ENCODE measurements at places on chromosomes 3 and 15. TPM values are rescaled to one million over a fixed set of nuclear protein-coding genes. Genes with fewer than 3 reads are reported as not detected.
A peak's percentile ranks its signal among the peaks of the same experiment; 100 is the strongest.

Gene SHC4
- 0.32 TPM for total RNA-seq

Gene ZNF662
- 9.6 TPM for total RNA-seq

Gene PLSCR4
- total RNA-seq = 84.1 TPM

Gene TRIM42
- not detected for total RNA-seq

DNA sequence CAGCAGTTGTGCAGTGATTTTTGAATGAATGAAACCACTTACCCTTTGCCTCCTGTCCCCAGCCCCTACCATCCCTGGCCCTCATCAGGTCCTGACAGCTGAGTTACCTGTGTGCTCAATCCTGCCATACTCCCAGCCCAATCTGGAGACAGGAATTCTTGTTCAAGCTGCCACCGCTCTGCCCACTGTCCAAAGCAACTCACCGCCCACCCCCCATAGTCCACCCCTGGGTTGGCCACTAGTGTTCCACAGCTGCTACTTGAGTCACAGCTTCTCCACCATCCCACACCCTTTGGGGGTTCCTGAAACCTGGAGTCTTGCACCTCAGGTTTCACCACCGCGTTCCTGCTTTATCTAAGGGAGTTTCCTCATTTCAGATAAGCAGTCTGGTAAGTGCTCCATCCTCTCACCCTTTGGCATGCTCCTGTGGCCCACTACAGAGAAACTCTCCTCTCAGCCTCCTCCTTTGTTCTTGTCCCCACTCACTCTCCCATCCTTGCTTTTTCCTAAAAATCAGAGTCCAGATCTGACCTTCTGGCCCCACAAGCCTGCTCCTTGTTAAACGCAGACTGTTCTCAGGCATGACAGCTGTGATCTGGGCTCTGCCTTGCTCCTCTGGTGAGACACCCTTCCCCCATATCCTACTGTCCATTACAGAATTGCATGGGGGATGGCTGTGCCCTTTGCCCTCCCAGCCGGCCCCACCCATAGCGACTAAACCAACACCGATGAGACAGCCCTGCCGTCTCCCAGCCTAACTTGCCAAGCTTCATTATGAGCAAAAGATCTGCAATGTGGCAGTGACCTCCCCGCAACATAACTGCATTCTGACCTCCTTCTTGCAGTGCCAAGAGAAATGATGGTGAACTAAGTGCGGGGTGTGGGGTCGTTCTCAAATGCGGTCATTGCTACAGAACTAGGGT lies 50.0 kb downstream of the CYP19A1 start:
- no peaks in the 10 kb centered on the region for H3K36me3 ChIP-seq
- H3K4me3 ChIP-seq = no peak overlapping the region
- no peaks in the 10 kb centered on the region for H3K27me3 ChIP-seq
- no peaks in the 10 kb centered on the region for H3K4me1 ChIP-seq

DNA sequence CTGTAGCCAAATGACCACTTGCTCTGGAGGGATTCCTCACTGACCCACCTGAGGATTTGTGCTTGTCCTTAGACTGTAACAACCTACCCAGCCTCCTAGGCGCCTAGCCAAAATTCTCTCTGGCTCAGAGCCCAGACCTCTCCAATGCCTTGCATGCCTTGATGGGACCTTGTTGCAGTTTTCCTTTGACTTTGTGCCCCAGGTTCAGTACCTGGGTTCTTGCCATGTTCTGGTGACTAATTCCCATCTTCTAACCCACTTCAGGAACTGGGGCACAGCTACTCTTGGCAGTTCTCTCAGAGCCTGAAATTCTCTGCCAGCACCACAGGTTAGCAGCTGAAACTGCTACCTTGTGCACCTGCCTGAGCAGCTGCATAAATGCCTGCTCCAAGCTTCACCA lies 27.0 kb upstream of the UBE3A start:
- peak; percentile 81 for DNase-seq
- no peak overlapping the region for H3K4me3 ChIP-seq
- H3K36me3 ChIP-seq = no peaks in the 10 kb centered on the region
- no peak overlapping the region for H3K27ac ChIP-seq
- H3K27me3 ChIP-seq = no peaks in the 10 kb centered on the region

GRCh38 chr3:130384476-130385025 lies 39.1 kb downstream of the COL6A5 start:
- H3K4me1 ChIP-seq = no peaks in the 10 kb centered on the region
- H3K27ac ChIP-seq = no peak overlapping the region

DNA sequence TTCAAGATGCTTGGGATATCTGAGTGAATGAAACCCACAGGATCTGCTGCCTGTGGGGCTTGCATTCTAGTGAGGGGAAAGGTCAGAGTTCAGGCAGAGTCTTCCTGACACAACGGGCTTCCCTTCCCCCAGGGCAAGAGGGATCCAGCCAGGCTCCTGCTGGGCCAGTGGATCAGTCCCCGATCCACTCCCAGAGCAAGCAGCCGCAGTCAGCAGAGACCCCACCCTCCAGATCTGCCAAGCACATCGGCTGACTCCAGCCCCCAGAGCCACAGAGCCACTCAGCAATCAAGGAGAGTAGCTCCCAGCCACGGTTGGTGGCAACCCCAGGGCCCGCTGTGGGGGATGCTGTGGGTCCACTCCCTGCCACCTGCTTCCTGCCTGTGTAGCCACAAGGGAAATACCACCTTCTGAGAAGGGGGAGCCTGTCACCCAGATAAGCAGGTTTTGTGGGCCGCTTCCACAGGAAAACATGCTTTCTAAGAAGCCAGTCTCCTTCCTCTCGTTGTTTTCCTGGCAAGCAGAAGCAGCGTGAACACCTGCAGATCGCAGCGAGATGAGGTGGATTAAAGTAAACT lies 44.9 kb downstream of the CPN2 start:
- H3K4me3 ChIP-seq = no peak overlapping the region
- H3K27me3 ChIP-seq = no peaks in the 10 kb centered on the region
- DNase-seq = peak; percentile 53
- H3K4me1 ChIP-seq = peaks cover 13% of the 10 kb centered on the region
- no peak overlapping the region for H3K27ac ChIP-seq

- H3K36me3 ChIP-seq = no peaks in the 10 kb centered on the region
- no peak overlapping the region for H3K4me3 ChIP-seq
- no peaks in the 10 kb centered on the region for H3K27me3 ChIP-seq
- no peaks in the 10 kb centered on the region for H3K4me1 ChIP-seq
- H3K27ac ChIP-seq = no peak overlapping the region
Measured at GRCh38 chr3:195057716-195058115, 213.2 kb downstream of the XXYLT1 start.

- no peaks in the 10 kb centered on the region for H3K36me3 ChIP-seq
- no peak overlapping the region for H3K4me3 ChIP-seq
- no peaks in the 10 kb centered on the region for H3K4me1 ChIP-seq
- H3K27ac ChIP-seq = no peak overlapping the region
- H3K27me3 ChIP-seq = no peaks in the 10 kb centered on the region
- DNase-seq = no peak
Measured at GRCh38 chr3:80785475-80785874, 976.0 kb downstream of the GBE1 start.

GRCh38 chr3:172287937-172288477 lies 160.2 kb downstream of the GHSR start:
- H3K27me3 ChIP-seq = no peaks in the 10 kb centered on the region
- peak overlapping the region; percentile 14 for H3K27ac ChIP-seq
- no peak for DNase-seq
- H3K4me3 ChIP-seq = no peak overlapping the region
- peaks cover 47% of the 10 kb centered on the region for H3K36me3 ChIP-seq
- H3K4me1 ChIP-seq = peaks cover 39% of the 10 kb centered on the region

- no peak overlapping the region for H3K4me3 ChIP-seq
- DNase-seq = no peak
- H3K4me1 ChIP-seq = no peaks in the 10 kb centered on the region
- H3K27ac ChIP-seq = no peak overlapping the region
- no peaks in the 10 kb centered on the region for H3K27me3 ChIP-seq
Measured at GRCh38 chr15:101534376-101534970, 45.0 kb upstream of the PCSK6 start.

DNA sequence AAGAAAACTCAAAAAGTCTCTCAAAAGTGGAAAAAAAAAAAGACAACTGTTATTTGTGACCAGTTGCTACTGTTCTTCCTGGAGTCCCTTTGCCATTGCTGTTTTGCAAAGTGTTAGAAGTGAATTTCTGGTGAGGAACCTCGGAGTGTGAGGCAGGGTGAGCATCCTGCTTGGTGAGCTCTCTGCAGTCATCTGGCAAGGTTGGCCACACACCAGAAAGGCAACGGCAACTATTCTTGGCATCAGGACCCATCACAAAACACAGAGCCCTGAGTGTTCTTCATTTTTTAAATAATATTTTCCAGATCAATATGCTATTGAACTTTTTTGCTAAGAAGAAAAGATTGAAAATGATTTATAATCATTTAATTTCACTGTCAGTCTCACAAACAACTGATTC lies 60.7 kb downstream of the CGNL1 start:
- H3K4me1 ChIP-seq = no peaks in the 10 kb centered on the region
- DNase-seq = no peak
- no peak overlapping the region for H3K27ac ChIP-seq
- no peaks in the 10 kb centered on the region for H3K27me3 ChIP-seq

- H3K36me3 ChIP-seq = no peaks in the 10 kb centered on the region
- no peak for DNase-seq
- H3K27ac ChIP-seq = no peak overlapping the region
Measured at GRCh38 chr3:187845826-187846225, 100.6 kb upstream of the BCL6 start.

DNA sequence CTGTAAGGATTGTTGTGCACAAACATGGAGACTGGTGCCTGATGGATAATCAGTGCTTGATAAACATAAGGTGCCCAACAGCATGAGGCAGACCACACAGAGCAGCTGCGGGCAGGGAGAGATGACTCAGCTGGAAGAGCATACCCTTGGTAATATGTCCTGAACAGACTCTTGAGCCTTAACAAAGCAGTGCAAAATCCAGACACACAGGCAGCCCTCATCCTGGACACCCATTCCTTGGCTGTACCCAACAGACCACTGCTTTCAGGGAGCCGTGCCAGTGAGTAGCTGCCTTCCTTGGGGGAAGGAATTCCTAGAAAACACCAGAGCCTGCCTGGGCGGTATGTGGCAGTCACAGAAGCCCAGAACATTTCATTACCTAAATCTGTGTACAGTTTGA lies 156.2 kb downstream of the CLSTN2 start:
- H3K27ac ChIP-seq = no peak overlapping the region
- DNase-seq = no peak
- H3K36me3 ChIP-seq = no peaks in the 10 kb centered on the region
- no peaks in the 10 kb centered on the region for H3K4me1 ChIP-seq
- H3K27me3 ChIP-seq = no peaks in the 10 kb centered on the region

DNA sequence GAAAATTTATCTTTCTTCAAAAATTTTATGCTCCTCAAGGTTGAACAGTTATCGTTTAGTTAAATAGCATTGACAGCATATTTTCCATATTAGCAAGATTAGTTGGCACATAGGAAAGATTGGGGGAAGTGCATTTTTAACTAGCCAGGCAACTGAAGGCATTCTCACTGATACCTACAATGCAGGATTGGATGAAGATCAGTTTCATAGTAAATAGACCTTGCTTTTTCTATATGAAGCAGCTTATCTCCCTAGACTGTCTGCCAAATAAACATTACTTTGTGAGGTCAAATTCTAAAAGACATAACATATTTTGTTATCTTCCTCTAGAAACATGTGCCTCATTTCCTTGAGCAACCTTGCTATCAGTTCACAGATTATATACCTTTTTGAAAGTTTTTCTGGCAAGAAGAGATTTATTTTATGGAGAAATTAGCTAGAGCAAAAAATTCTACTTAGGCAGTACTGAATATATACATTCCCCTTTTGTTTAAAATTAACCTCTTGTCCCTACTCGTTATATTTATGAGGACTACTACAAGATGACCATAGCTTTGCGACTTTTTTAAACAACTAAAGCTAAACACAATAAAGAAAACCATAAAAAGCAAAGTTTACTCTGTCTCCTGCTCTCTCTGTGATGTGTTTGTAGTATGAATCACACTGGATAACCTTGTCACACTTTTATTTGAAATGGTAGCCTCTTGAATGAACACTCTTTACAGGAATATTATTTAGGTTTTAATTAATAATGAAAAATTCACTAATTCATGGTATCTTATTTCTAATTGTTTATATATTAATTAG lies 654.9 kb upstream of the TBL1XR1 start:
- no peaks in the 10 kb centered on the region for H3K4me1 ChIP-seq
- no peaks in the 10 kb centered on the region for H3K36me3 ChIP-seq
- H3K27me3 ChIP-seq = no peaks in the 10 kb centered on the region
- no peak overlapping the region for H3K27ac ChIP-seq
